ENCODE measurements at places on chromosomes 4 and X.
A peak's percentile ranks its signal among the peaks of the same experiment; 100 is the strongest.

DNA sequence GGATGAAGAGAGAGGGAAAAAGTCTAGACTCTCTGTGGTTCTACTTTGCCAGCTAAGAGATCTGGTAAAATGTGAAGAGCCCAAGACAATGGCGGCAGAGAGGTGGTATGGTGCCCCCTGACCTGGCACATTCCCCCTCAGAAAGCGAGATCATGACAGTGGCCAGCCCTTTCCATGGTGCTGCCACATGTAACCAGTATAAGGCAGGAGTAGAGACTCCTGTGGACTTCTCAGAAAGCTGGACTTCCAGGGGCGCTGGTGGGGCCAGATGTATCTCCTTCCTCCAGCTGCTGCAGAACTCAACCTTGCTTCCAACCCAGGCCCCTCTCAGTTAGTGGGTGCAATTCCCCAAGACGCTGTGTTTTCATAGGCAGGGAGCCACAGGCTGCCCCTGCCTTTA, 9.6 kb downstream of the CTAG1A start:
- DNase-seq: no peak

DNA sequence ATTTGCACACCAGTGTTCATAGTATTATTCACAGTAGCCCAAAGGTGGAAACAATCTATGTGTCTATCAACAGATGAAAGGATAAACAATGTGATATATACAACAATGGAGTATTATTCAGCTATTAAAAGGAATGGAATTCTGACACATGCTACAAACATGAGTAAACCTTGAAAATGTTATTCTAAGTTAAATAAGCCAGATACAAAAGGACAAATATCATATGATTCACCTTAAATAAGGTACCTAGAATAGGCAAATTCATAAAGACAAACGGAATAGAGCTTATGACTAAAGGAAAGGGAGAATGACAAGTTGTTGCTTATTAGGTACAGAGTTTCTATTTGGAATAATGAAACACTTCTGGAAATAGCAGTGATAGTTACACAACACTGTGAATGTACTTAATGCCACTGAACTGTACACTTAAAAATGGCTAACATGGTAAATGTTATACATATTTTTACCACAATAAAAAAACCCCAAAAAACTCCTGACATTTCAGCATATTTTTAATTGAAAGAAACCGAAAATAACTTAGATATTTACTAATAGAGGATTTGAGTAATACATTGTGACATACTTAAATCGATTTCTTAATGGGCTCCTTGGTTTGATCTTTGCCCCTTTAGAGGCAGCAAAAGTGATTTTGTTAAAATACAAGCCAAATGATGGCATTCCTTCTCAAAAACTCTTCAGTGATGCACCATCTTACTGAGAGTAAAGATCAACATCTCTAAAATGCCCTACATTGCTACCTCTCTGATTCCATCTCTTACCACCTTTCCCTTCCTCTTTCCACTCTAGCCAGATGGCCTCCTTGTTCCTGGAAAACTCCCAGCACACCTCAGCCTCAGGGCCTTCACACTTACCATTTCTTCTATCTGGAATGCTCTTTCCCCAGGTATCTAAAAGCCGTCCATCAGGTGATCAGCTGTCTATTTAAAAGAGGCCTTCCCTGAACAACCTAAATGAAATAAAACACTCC, 8.6 kb upstream of the CYP2U1 start:
- no peak for DNase-seq

DNA sequence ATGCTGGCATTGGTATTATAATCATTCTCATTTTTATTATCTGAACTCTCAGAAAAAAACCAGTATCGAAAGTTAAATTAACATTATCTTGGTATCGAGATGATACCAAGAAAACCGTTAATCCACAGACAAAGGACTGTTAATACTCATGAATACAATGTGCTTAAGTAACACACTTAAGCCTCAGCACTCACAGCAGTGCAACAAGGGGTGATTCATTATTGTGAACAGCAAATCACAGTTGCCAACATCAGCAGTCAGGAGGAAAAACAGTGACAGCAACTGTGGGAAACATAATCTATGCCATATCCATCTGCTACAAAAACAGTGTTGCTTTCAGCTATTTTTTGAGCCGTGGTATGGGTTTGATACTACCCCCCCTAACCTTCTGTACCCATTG, 210.9 kb upstream of the ATOH1 start:
- no peak for DNase-seq

DNA sequence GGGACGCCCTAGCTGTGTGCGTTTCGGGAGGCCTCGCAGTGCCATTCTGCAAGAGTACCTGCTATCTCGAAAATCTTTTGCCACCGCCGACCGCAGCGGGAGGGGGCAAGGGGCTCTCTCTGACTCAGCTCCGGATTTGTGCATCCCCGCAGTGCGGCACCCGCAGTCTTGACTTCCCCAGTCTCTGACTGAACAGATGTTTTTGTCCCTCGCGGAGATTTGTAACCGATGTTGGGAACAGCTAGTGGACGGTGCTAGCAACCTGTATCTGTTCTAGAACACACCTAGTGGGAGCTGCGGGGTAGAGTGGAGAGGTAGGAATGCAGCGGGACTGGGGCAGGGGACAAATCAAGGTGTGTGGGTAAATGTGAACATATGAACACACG, 17.2 kb downstream of the NKX6-1 start:
- no peak for DNase-seq

DNA sequence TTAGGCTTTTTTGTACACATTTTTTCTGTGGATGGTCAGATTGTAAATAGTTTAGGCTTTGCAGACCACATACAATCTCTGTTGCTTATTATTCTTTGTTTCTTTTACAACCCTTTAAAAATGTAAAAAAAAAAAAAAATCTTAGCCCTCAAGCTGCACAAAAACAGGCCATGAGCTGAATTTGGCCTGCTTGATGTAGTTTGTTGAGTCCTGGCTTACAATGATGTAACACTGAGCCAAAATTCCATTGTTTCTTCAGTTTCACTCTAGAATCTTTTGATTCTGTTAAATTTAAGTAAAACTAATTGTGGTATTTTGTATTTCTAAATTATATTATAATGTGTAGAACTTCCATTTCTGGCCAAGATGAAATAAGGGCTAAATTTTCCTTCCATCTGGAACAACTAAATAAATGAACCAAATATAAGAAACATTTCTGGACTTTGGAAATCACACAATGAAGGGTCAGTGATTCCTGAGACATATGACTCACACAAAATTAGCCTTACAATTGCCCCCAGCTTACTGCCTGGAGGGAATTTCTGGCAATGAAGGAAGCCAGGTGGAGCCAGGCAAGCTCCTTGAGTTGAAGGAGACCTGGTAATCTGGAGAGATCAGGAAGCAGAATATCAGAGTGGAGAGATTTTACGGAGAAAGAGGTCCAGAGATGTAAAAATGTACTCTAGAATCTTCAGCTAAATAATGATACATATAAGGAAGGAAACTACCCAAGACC, 29.8 kb downstream of the IQCM start:
- no peak for DNase-seq

- DNase-seq: no peak
Measured at GRCh38 chrX:41541386-41541785, 94.2 kb downstream of the NYX start.

DNA sequence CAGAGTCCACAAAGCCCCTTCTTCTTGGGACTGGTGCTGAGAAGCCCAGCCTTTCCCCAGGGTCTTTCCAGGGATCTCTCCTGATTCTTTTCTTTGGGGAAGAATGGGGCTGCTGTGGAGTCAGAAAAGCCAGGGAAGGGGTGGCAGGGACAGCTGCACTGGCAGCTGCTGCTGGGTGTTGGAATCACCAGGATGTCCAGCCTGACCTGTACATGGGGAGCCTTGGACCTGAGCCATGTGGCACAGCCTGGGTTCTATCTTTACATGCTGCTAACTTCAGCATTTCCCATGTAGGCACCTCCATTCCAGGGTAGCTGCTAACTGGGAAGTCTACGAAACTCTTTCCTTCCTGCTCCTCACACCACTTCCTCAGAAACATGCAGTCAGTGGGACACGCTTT, 36.0 kb downstream of the MED28 start:
- no peak for DNase-seq

DNA sequence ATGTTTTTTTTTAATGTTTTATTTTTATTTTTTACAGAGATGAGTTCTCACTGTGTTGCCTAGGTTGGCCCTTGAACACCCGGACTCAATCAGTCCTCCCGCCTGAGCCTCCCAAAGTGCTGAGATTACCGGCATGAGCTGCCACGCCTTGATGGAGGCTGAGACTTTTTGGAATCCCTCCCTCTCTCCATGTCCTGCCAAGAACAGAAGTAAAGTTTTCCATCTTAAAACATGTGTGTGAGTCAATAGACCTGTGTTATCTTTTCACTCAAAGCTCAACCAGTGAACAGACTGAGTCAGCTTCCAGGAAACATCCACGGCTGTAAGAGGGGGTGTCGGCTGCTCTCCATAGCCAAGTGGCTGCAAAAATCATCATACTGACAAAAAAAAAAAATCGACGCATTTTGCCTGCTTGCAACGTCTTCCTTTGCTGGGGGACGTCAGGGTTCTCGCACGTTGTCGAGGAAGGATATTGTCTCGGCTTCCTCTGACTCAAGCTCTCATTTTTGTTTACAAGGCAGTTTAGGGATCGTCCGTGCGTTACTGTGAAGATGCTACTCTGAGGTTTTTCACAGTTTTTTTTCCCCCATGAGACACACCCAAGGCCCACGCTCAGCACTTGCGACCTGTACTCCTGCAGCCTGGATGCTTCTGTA, 10.0 kb upstream of the ASMTL start:
- no peak for DNase-seq

DNA sequence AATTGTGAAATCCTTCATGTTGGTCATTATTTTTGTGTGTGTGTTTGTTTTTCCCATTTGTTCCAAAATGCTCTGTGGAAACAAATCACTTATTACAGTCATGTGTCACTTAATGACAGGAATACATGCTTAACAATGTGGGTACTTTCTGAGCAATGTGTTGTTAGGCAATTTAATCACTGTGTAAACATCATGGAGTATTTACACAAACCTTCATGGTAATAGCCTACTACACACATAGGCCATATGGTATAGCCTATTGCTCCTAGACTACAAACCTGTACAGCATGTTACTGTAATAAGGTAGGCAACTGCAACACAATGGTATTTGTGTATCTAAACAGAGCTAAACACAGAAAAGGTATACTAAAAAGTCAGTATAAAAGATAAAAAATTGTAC, 388.9 kb upstream of the PPP1R2C start:
- peak; percentile 0 for DNase-seq

DNA sequence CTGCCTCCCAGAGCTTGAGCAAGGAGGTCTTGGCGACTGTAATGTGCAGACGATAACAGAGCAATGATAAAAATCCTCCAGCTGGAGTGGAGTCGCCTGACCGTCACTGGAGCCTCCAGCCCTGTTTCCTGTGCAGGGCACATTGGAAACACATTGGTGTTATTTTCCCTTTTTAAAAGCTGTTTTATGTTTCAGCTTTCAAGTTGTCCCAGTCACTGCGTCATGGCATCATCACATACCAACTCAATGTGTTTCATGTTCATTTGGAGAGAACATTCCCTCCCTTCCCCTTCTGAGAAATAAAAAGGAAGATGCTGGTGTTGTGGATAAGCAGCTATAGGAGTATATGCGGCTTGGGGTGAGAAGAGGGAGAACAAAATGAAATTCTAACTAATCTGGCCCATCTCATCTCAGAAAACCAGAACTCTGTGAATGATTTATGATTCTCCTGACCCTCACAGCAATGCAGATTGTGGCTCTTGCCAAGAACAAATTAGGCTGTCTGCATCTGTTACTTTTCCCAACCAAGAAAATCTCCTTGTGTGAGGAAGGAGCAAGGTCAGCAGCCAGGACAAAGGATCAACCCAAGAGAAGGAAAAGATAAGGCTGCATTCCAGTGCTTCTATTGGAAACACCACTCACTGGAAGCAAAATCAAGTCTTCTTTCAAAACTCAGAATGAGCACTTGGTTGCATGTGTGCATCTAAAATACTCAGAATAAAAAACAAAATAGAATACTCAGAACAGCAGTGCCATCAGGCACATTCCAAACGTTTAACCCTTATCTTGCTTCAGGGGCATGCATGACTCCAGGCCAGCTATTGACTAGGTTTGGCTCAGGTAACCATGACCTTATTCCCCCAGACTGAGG, 134.4 kb downstream of the RASL11B start:
- DNase-seq: no peak

DNA sequence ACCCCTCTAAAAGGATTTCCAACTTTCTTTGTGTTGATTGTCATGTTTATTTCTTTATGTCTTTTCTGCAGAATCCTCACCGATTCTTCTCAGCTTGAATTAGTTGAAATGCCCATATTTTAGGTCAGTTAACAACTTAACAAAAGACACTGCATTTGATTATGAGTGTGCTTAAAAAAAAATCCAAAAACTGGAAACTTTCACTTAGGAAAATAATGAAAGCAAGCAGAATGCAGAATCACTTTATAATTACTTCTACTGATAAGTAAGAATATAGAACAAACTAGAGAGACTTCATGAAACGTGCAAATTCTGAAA, 111.0 kb upstream of the PTPN13 start:
- DNase-seq: no peak

DNA sequence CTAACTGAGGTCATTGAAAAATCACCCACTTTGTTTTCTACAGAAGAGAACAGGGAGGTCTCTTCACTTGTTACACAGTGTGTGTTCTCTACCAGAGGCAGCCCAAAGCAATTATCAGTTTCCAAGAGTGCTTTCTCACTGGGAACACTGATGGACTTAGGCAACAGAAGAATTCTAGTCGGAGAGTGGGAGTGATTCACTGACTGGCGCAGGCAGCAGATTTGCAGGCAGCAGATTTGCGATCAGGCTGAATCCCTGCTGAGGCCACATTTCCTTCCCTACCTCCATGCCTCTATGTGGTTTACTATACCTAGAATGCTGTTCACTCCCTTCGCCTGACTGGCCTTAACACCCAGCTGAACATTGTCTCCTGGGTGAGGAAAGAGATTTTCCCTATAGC, 6.6 kb downstream of the OCIAD2 start:
- no peak for DNase-seq

DNA sequence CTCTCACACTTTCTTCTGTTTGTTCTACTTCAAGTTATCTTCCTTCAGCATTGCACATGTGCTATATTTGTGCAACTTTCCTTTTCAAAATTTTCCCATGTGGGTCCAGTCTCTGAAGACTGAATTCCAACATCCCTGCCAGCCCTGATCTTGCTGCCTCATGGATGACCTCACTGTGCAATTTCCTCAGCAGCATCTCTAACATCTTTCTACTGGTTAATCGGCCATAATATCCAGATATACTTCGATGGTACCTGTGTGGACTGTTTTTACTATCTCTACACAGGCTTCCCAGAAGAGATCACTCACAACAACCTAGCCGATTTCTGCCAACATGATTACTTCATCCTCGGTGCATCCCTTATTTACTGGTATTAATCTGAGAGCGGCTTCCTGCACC, 41.5 kb downstream of the GPM6A start:
- no peak for DNase-seq

DNA sequence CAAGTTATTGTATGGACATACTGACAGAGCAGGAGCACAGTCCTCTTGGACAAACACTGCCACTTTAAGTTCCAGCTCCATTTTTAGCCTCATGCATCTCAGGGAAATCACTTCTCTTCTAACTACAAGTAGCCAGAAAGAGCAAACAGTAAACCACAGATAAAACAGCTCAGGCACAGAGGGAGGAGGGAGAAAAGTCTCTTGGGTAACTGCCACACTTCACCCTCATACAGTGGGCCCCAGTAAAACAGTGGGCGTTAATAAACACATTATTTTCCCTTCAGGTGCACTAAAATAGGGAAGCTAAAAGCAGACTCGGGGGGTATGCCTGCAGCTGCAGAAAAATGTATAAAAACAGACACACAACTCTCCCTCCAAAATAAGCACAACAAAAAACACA, 21.6 kb downstream of the CD38 start:
- no peak for DNase-seq

- no peak for DNase-seq
Measured at GRCh38 chr4:111537871-111538270, 607.4 kb upstream of the FAM241A start.

GRCh38 chr4:42618023-42618422, 38.9 kb downstream of the ATP8A1 start:
- DNase-seq: no peak

Measured in HuH-7 (cell line).